GM12878 (cell line): ENCODE measurements at places on chromosomes 2 and 18. TPM values are rescaled to one million over a fixed set of nuclear protein-coding genes. Genes with fewer than 3 reads are reported as not detected.

CNRIP1 gene
- total RNA-seq, result not detected in 2 replicates

TMEM198 gene
- 1.1 and 1.2 TPM in 2 replicates for total RNA-seq

DNA sequence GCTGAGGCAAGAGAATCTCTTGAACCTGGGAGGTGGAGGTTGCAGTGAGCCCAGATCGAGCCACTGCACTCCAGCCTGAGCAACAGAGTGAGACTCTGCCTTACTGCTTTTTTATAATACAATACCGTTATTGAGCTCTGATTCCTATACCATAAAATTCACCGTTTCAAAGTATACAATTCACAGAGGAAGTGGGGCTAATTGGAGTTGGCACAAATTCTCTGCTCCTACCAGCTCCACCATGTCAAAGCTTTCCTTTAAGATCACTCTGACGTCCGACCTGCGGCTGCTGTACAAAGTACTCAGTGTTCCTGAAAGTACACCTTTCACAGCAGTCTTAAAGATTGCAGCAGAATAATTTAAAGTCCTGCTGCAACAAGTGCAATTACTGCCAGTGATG is 29.6 kb upstream of the CYBRD1 start:
- no peak for DNase-seq

- DNase-seq, result no peak
Observed at GRCh38 chr2:33141476-33141875, 194.7 kb downstream of the LTBP1 start.

- no peak for DNase-seq
Observed at GRCh38 chr2:27931361-27931950, 40.9 kb downstream of the BABAM2 start.

GRCh38 chr2:109528811-109529501 is 84.8 kb downstream of the SEPTIN10 start:
- DNase-seq, result no peak

IFIH1 gene
- total RNA-seq, result 35.1 and 36.1 TPM in 2 replicates

GPR75 gene
- total RNA-seq, result 1.7 and 2.5 TPM in 2 replicates

GRCh38 chr18:79251021-79251420 is 144.7 kb upstream of the NFATC1 start:
- DNase-seq, result no peak

NEU2 gene
- not detected in 2 replicates for total RNA-seq

CCDC138 gene
- 9.5 and 12.4 TPM in 2 replicates for total RNA-seq

DNA sequence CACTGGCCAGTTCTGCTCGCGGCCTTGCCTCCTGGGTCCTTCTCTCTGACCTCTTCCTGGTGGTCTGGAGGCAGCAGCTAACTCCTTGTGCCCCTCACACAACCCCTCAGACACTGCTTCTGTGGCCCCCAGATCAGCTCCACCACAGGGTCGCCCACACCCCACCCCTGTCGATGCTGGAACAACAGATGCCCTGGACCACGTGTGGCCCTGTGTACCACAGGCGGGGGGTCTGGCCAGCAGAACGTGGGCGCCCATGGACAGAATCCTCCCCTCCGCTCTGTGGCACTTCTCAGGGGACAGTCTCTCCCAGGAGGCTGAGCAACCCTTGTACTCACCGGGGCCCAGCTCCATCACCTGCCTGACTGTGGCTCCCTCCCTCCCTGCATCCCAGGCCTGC is 245.6 kb downstream of the NDUFA10 start:
- no peak for DNase-seq

AMER3 gene
- not detected in 2 replicates for total RNA-seq

GRCh38 chr18:46283895-46284295 is 179.7 kb downstream of the HAUS1 start:
- DNase-seq, result no peak

DIPK1C gene
- not detected in 2 replicates for total RNA-seq

DNA sequence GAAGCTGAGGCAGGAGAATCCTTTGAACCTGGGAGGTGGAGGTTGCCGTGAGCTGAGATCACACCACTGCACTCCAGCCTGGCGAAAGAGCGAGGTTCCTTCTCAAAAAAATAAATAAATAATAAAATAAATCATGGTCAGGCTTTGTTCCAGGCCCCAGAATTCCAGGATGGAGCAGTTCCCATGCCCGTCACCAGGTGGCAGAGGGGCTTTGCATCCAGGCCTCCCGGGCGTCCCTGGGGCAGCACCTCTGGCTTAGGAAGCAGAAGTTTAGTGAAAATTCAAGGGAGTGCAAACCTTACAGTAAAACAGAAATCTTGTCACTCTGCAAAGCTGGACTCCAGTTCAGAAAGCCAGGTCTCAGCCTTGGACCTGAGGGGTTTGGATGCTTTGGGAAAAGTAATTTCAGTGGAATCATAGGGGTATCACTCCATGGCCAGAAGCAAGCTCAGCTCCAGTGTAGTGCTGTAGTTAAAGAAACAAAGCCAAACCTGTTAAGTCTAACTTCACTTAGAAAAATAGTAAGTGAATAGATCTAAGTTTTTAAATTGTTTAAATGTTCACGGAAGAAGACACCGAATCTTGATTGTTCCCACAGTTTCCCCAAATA is 512.7 kb downstream of the CMPK2 start:
- no peak for DNase-seq

- DNase-seq, result no peak
Observed at GRCh38 chr2:29747786-29748470, 173.5 kb downstream of the ALK start.
